ENCODE measurements at places on chromosomes 7 and 10.

DNA sequence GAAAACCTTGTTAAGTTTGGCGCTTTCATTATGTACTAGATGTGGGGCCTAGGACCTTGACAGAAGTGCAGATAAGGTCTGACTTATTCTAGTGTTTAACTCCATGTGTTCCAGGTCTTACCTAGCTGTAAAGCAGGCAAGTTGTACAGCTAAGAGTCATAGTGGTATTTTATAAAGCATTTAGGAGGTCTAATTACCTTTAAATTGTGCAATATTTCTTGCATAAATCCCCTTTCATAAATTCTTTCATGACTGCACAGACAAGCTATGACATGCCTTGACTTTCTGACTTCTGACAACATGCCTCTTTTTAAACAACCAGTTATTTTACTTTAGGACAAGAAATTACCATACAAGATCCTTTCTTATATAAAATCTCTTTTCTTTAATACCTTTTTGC, 151.6 kb upstream of the VSTM2A start:
- DNase-seq, result no peak

GRCh38 chr10:86345296-86345858, 21.2 kb downstream of the GRID1 start:
- no peak for DNase-seq

GRCh38 chr10:75451831-75452230, 20.4 kb downstream of the LRMDA start:
- DNase-seq, result no peak

DNA sequence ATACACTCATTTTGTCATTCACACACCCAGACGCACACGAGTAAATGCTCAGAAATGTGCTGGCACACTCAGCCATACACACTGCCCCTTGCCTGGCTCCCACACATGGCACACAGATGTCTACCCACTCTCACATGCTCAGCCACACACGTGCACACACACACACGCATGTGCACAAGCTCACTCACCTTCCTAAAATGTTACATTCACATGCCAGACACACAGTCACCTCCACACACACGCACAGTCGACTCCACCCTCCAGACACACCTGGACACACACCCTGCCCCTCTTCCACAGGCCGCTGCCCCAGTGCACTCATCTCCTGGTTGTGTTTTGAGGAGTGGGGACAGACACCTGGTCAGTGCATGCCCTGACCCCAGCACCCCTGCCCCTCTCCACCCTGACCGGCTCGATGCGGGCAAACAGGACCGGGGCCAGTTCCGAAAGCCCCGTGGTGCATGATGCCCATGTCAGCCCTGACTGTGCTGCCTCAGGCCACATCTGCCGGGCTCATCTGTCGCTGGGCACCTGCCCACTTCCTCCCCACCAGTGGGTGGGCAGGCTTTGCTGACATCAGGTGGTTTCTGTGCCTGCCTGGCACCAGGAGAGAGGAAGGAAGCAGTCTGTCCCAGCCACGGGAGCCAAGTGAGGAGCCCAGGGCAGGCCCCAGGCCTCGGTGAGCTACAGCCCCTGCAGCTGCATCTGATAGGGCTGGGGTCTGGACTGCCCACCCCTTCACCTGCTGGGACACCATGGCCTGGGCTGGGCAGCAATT, 84.9 kb upstream of the ZNF716 start:
- DNase-seq, result no peak

DNA sequence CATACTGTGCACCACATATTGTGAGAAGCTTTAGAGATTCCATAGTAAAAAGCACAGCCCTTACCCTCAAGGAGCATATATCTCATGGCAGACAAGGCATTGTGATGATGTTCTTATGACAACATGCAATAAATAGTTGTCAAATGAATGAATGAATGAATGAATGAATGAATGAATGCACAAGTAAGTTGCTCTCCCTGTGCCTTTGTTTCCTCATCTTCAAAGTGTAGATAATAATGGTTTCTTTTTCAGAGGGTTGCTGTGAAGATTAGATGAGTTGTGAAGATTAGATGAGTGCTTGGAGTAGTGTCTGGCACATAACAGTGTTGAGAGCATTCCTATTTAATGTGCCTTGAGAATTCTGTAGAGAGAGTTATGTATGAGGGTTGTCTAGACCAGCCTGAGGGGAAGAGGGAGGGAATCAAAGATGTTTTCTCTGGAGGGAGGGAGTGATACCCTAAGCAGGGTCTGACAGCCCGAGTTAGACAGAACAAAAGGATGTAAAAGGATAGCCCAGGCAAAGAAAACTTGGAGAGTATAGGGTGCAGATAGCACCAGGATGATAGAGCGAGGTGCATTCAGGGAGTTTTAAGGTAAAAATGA, 217.2 kb downstream of the RELN start:
- no peak for DNase-seq

- DNase-seq, result no peak
These were observed 23.4 kb downstream of the PYROXD2 start for GRCh38 chr10:98391578-98391991.

- no peak for DNase-seq
These were observed 184.4 kb downstream of the GRID1 start for GRCh38 chr10:86182150-86182549.

DNA sequence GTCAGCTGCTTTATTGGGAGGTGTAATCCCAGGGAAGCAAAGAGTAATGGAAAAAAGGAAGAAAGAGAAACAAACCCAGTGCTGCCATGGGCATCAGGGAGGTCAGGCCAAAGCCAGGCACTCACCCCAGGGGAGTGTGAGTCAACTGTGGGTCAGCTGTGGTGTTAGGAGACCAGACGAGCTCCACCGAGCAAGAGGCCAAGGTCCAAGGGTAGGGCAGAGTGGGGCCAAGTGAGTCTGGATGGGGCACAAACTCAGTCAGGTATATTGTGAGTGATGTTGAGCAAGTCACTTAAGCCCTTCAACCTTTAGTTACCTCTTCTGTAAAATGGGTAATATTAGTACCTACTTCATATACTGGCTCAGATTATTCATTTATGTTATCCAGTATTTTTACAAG, 30.4 kb upstream of the CDK13 start:
- peak; percentile 32 for DNase-seq

DNA sequence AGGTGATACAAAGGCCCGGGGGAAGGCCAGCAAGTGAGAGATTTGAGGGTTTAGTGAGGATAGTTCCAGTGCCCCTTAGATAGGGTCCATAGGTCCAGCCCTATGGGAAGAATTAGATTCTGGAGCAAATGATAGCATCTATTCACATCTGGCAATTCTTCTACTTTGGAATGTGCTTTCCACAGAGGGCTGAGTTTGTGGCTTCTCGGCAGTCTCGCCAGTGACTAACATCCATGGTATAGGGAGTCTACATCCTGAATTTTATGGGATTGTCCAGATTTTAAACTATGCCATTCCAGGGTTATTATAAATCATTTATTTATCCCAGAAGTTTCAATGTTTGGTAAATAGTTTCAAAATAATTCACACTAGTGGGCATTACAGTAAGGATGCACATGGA, 207.3 kb upstream of the ADO start:
- DNase-seq, result no peak

- DNase-seq, result no peak
These were observed 36.1 kb downstream of the RALA start for GRCh38 chr7:39659356-39660013.

- no peak for DNase-seq
These were observed 336.1 kb upstream of the KCND2 start for GRCh38 chr7:119936836-119937235.

DNA sequence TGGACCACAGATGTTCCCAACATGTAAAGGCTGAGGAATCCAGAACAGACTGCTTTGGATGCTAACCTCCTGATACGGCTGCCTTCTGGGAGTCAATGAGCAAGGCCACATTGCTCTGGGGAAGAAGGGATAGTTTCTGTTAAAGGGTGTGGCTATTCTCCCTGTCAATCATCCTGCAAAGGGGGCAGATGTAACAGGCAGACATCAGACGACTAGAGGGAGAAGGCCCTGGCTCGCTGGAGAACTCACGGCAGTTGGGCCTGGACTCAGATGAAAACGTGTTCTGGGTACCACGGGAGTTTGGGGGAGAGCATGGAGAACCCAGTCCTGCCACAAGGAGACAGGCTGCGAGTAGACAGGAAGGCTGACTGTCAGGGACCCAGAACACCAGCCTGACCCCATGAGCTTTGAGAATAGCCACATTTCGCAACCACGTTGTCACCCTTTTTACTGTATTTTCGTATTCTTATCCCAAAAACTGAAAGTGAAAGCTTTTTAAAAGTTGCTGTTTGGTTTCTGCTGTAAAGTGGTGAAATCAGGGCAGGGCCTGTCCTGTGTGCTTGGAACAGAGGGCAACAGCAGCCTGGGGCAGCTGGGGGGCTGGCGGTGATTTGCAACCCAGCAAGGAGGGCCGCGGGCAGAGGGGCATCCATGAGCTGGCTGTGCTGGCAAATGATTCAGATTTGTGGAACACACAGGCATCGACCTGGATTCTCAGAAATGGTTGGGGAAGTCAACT, 95.3 kb downstream of the MYOF start:
- peak; percentile 13 for DNase-seq

DNA sequence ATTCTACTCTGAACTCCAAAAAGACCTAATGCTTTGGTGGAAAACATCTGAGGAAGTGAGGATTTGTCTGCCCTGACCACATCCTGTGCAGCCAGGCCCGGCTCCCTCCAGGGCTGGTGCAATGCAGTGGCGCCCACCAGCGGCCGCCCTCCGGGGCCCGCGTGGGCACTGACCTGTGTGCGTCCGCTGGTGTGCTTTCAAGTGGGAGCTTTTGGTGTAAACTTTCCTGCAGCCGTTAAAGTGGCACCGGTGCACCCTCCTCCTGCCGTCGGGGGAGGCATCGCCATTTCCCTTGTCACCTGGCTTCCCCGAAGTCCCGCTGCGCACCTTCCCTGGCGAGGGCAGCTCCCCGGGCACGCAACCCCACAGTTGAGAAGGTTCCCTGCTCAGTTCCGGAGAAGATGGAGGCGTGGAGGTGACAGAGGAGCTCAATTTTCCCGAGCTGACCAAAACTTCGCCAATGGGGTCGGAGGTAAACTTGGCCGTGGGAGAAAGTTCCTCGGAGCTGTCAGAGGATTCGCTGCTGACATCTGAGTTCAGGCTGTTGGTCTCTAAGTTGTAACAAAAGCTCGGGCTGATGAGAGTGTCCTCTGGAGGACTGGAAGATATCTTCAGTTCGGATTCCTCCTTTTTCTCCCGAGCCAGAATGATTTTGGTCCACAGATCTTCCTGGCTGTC, 3.4 kb downstream of the KLF6 start:
- no peak for DNase-seq

- no peak for DNase-seq
These were observed 147.3 kb downstream of the ZMYND11 start for GRCh38 chr10:282294-283139.

DNA sequence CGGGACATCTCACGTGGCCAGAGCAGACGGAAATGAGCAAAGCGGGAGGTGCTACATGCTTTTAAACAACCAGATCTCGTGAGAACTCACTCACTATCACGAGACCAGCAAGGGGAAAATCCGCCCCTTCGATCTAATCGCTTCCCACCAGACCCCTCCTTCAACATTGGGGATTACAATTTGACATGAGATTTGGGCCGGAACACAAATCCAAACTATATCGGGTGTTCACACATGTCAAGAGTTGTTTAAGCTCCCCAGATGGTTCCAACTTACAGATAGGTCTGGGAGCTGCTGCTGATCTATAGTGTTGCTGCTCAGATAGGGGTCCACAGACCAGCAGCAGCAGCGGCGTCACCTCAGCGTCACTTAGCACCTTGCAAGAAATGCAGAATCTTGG, 194.9 kb downstream of the GPAM start:
- no peak for DNase-seq

GRCh38 chr7:39950473-39951225, 593 bp downstream of the CDK13 start:
- peak; percentile 32 for DNase-seq

GRCh38 chr7:35736725-35737124, 41.8 kb upstream of the HERPUD2 start:
- no peak for DNase-seq

GRCh38 chr7:115689941-115690340, 340.6 kb downstream of the TFEC start:
- DNase-seq, result no peak

DNA sequence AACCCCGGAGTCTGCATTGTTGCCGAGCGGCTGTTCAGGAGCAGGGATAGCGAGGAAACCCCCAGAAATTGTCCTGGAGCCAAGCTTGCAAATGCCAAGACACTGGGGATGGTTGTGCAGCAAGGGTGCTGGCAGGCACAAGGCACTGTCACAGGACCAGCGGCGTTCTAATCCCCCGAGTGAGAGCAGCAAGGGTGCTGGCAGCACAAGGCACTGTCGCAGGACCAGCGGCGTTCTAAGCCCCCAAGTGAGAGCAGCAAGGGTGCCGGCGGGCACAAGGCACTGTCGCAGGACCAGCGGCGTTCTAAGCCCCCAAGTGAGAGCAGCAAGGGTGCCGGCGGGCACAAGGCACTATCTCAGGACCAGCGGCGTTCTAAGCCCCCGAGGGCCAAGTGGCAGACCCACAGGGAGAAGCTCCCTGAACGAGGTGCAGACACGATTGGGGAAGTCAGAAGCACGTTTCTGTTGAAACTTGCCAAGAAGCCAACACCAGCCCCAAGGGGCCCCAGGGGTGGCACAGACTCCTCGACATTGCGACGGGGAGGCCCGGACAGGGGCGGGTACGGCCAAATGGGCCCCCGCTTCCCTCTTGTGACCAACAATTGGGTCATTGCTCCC, 40.4 kb upstream of the INPP5A start:
- no peak for DNase-seq

DNA sequence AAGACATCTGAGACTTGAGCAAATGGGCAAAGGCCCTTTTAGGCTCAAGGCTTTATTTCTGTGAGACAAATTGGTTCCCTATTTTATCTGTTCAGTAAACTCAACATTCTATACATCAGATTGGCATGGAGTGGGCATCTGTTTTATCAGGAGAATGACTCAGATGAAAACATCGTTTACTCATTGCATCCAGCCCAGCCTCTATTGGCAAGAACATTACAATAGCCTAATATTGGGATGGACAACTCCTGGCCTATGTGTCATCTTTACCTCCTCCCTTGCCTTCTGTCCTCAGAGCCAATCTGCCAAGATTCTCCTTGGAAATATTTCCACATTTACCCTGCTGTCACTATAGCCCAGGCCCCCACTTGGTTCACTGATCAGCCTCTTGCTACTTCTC, 5.5 kb upstream of the BLNK start:
- DNase-seq, result no peak

DNA sequence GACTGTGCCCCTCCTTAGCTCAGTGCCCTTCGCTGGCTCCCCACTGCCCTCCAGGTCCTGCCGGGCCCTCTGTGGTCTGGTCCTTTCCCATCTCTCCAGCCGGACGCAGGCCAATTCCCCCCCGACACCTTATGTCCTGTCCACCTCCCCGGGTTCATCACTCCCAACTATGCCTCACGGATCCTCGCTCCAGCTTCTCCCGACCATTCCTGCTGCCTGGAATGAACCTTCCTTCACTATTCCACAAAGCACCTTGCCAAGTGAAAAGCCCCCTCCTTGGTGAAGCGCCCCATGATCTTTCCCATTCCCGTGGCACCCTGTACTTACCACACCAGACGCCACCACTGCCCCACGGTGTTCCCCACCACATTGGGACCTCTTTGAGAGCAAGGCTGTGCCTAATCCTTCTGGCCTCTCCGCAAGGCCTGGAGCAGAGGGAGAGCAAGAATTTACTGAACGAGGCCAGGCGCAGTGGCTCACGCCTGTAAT, 47.2 kb downstream of the TMEM270 start:
- DNase-seq, result no peak

Measured in HuH-7 (cell line).